ENCODE measurements at places on chromosomes 6 and 20.

DNA sequence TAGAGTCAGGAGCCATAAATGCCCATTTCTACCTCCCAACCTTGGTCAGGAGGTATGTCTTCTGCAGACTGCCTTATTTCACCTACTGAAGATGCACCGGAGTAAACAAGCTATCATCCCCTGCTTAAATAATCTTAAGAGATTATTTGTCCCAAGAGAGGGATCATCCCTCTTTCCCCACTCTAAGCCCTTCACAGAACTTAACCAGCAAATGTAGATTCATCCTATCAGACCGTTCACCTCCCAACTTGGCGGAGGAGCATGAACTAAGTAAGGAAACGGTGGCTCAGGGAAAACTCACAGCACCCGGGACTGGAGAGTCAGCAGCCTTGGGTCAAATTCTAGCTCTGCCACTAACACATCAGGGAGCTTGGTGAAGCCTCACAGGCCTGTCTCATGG, 115.3 kb downstream of the TRERF1 start:
- no peak for DNase-seq

GRCh38 chr20:14431568-14431967, 94.2 kb upstream of the FLRT3 start:
- DNase-seq, result no peak

GRCh38 chr6:136070815-136071214, 179.3 kb downstream of the MTFR2 start:
- DNase-seq, result no peak

DNA sequence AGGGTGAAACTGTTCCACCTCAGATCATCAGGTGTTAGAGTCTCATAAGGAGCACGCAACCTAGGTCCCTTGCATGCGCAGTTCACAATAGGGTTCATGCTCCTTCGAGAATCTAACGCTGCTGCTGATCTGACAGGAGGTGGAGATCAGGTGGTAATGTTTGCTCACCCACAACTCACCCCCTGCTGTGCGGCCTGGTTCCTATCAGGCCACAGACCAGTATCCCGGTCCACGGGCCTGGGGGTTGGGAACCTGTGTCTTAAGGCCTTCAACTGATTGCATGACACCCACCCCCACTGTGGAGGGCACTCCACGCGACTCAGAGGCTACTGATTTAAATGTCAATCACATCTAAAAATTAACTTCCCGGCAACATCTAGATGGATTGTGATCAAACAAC, 411.2 kb upstream of the SULF2 start:
- no peak for DNase-seq

DNA sequence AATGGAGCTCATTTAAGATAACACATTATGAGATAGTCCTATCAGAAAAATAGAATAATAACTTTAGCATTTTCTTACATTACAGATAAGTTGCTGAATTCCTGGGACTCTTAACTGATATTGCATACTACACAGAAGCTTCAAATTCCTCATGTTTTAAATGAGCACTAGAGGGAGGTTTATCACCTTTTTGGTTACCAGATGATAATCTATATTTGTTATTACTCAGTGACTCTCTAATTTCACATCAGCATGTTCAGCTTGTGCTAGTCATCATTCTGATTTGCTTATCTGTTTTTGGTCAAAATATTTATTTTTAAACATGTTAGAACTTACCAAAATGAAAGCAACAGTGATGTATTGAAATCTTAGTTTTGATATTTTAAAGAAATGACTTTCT, 20.5 kb upstream of the GJA10 start:
- DNase-seq, result no peak

GRCh38 chr6:50030777-50031562, 9.2 kb upstream of the DEFB110 start:
- DNase-seq, result peak; percentile 64

DNA sequence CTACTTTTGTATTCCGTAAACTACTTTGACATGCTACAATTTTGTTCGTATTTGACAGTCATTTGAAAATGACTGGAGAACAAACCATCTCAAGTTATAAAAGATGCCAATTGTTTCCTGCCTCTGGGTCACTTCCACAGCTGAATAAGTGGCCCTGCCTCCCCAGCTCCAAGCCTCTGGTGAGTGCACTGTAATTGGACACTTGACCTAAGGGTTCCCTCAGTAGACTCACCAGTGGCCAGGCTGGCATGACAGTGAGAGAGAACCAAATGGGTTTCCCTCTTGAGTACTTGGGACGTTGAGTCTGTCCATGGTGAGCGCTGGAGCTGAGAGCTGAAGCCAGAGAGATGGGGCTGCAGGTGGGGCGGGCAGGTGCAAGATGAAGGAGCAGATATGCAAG, 57.1 kb downstream of the SLC35D3 start:
- no peak for DNase-seq

GRCh38 chr6:107331409-107332386, 127.7 kb downstream of the PDSS2 start:
- DNase-seq, result no peak

GRCh38 chr6:68447112-68447511, 188.0 kb upstream of the ADGRB3 start:
- no peak for DNase-seq

GRCh38 chr6:63677282-63677681, 41.7 kb downstream of the PHF3 start:
- DNase-seq, result no peak

DNA sequence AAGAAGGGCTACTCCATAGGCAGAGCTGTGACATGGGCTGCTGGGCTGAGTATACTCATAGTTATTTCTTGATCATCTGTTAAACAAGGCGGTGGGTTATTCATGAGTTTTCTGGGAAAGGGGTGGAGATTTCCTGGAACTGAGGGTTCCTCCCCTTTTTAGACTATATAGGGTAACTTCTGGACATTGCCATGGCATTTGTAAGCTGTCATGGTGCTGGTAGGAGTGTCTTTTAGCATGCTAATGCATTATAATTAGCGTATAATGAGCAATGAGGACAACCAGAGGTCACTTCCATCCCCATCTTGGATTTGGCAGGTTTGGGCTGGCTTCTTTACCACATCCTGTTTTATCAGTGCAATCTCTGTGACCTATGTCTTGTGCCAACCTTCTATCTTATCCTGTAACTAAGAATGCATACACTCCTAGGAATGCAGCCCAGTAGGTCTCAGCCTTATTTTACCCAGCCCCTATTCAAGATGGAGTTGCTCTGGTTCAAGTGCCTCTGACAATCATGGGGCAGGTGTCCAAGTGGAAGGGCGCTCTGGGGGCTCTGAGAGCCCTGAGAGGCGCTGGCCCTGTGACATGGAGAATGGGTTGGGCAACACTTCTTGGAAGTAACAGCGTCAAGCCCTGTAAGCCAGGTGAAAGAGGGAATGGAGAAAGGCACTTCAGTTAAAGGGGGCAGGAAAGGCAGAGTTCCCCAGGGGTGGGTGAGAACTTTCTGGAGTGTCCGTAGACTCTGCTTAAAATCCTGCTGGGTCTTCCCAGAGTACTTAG, 354.2 kb upstream of the SULF2 start:
- no peak for DNase-seq

DNA sequence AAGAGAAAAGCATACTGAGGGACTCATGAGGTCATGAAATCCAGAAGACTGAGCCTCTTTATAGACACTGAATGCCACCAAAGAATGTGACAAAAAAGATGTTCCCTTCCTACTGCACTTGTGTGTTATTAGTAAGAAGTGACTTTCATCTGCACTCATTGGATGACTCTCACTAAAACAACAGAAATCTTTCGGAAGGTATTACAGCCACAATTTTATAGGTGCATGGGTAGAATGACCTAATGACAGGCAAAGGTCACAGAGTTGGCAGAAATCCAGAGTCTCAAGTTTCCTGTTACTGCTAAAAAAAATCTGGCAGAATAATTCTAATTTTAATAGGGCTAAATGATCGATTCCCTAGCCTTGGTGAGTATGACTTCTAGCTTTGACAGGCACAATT, 13.3 kb downstream of the PKHD1 start:
- DNase-seq, result no peak

DNA sequence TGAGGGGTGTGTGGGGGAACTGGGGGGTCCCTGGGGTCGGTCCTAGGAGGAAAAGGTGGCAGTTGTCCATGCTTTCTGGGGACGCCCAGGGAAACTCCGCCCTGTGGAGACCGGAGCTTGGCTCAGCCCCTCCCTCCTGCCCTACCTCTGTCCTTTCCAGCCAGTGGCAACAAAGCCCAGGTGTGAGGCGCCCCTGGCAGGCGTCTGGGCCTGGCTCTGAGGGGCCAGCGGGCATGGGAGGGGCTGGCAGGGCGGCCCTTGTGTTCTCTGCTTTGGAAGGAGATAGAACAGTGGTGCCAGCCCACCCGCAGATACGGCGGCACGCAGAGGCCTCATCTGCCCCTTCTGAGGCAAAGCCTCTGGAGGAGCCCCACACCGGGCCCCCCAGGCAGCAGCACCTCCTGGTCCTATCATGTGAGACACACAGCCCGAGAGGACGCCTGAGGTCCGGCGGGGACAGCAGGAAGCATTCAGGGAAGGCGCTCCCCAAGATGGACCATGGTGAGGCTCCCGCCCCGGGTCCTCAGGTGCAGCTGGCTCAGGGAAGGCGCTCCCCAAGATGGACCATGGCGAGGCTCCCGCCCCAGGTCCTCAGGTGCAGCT, 47.9 kb downstream of the YTHDF1 start:
- DNase-seq, result no peak

DNA sequence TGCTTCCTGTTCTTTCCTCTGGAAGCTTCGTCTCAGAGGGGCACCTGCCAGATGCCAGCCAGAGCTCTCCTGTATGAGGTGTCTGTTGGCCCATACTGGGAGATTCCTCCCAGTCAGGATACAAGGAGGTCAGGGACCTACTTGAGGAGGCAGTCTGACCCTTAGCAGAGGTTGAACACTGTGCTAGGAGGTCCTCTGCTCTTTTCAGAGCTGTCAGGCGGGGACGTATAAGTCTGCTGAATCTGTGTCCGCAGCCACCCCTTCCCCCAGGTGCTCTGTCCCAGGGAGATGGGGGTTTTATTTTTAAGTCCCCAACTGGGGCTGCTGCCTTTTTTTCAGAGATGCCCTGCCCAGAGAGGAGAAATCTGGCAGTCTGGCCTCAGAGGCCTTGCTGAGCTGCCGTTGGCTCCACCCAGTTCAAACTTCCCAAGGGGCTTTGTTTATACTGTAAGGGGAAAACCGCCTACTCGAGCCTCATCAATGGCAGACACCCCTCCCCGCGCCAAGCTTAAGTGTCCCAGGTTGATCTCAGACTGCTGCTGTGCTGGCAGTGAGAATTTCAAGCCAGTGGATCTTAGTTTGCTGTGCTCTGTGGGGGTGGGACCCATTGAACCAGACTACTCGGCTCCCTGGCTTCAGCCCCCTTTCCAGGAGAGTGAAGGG, 326.7 kb downstream of the BCKDHB start:
- no peak for DNase-seq

- DNase-seq, result no peak
These were observed 4.4 kb downstream of the FOXA2 start for GRCh38 chr20:22579711-22580697.

DNA sequence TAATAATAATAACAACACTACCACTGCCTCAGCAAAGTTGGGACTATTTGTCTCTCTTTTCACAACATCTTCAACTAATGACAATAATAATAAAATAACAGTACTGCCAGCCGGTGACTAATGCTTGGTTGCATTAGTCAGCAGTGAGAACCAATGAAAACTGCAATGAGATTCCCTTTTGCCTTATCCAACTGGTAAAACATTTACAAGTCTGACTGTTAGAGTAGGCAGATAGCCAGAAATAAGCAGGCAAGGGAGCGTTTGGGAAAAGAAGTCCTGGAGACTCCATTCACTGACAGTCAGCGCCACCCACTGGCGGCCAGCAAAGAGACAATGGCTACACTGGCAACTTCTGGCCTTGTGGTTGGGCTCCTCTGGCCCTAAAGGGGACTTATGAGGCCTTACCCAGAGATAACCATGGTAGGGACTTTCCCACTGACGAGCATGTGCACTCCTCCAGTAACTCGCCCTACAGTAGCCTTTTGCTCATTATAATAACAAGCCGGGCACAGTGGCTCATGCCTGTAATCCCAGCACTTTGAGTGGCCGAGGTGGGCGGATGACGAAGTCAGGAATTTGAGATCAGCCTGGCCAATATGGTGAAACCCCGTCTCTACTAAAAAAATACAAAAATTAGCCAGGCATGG, 3.4 kb upstream of the NSFL1C start:
- DNase-seq, result peak; percentile 75

DNA sequence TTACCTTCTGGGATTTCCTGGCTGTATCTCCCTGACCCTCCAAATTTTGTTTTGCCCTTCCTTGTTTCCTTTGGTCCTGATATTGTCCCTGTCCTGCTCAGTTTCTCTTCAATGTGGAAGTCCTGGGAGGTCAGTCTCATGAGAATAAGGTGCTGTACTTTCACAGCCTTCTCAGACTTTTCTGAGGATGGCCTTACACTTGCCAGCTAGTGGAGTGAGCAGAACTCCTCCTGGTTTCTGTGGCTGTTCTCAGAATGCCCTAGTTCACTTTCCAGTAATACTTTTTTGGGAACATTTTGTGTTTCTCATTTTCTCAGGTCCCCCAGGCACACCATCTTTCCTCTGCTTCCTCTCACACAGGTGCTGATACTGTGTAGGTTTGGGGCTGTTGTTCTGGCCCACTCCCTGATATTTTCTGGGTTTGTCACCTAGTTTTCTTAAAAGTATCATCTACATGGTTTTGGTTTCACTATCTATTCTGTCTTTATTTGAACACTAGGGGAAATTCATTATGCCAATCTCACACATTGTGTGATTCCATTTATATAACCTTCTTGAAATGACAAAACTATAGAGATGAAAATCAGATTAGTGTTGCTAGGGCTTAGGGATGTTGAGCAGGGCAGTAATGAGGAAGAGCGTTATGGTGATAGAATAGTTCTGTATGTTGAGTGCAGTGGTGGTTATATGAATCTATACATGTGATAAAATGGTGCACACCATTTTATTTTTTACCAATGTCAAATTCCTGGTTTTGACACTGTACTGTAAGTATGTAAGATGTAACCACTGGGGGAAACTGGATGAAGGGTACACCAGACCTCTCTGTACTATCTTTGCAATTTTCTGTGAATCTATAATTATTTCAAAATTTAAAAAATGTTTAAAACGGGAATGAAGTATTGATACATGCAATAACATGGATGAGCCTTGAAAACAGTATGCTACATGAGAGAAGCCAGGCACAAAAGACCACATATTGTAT, 27.2 kb upstream of the BRPF3 start:
- no peak for DNase-seq

GRCh38 chr6:20718705-20719653, 184.7 kb downstream of the CDKAL1 start:
- no peak for DNase-seq

All from endothelial cell (in vitro differentiated cells).